T-cell (primary cell): ENCODE measurements at places on chromosomes 13 and 19. TPM values are rescaled to one million over a fixed set of nuclear protein-coding genes. Genes with fewer than 3 reads are reported as not detected.

DNA sequence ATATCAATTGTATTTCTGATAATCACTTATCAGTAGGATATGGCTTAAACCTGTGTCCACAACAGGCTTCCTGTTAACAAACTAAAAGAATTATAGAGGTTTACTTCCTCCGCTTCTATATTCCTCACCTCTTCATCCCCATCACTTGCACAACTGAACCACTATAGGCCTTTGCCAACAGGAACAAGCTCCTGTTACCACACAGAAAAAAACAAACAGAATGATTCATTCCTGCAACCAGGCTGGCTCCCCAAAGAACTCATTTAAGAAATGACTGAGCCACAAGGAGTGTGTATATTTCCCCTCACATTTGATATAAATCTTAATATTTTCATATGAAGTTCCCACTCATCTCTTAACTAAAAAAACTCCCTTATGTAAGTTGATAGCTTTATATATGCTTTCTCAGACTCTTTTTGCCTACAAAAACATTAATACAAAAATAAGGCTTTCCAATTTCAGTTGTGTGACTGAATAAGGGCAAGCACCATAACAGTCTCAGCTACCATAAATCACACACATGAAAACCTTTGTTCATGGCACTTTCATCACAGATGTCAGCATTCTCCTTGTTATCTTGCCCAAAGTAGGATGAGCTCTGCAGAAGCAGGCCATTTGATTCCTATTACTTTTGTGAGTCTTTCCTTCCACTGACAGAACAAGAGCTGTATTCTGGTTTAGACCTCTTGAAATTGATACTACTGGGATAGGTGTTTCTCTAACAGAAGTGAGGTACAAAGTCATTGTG lies 366.8 kb downstream of the SLITRK1 start:
- no peak overlapping the region for H3K4me3 ChIP-seq
- no peaks in the 10 kb centered on the region for H3K4me1 ChIP-seq
- no peaks in the 10 kb centered on the region for H3K27me3 ChIP-seq

GRCh38 chr19:29520390-29520789 lies 5.4 kb upstream of the VSTM2B start:
- DNase-seq: no peak
- no peak overlapping the region for H3K27ac ChIP-seq
- H3K36me3 ChIP-seq: no peaks in the 10 kb centered on the region
- H3K4me1 ChIP-seq: peaks cover 5% of the 10 kb centered on the region
- no peak overlapping the region for H3K4me3 ChIP-seq
- peaks cover 74% of the 10 kb centered on the region for H3K27me3 ChIP-seq

GRCh38 chr13:26996965-26997752 lies 174.5 kb downstream of the USP12 start:
- no peak overlapping the region for H3K4me3 ChIP-seq
- no peak overlapping the region for H3K27ac ChIP-seq
- no peak for DNase-seq
- no peaks in the 10 kb centered on the region for H3K4me1 ChIP-seq
- H3K36me3 ChIP-seq: no peaks in the 10 kb centered on the region
- peaks cover 17% of the 10 kb centered on the region for H3K27me3 ChIP-seq

DNA sequence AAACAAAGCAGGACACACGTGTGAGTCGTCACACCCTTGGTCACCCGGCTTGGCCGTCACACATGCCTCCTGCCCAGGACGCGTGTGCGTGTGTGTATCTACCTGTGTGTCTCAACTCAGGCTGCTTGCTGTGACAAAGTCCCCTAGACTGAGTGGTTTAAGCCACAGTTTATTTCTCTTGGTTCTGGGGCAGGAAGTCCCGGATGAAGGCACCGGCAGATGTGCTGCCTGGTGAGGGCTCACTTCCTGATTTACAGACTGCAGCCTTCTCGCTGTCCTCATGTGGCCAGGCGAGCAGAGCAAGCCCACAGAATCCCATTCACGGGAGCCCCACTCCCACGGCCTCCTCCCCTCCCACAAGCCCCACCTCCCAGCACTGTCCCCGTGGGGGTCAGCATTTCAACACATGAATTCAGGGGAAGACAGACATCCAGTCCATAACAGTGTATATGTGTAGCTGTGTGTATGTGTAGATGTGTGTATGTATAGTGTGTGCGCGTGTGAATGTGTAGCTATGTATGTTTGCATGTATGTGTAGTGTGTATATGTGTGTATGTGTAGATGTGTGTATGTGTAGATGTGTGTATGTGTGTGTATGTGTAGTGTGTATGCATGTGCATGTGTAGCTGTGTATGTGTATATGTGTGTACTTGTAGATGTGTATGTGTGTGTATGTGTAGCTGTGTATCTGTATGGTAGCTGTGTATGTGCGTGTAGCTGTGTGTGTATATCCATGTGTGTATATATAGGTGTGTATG lies 51.5 kb downstream of the MCF2L start:
- no peak overlapping the region for H3K4me3 ChIP-seq
- H3K36me3 ChIP-seq: no peaks in the 10 kb centered on the region
- DNase-seq: no peak

Gene BRSK1
- 5.8 TPM for total RNA-seq

DNA sequence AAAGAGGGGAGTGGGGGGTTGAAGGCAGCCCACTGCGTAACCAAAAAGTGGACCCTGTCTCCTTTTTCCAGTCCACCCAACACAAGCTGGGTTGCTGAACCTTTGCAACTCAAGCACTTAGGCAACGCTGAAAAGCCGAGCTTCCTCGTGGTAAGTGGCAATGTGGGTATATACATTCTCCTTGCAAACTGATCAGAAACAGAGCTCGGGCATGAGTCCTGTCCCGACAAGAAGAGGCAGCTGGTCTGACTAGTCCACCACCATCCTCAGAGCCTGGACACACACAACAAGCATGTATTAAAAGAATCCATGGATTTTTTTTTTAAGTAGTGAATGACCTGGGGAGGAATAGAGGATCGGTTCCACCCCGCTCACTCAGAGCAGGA lies 240.6 kb upstream of the ZNF507 start:
- H3K4me1 ChIP-seq: no peaks in the 10 kb centered on the region
- H3K4me3 ChIP-seq: no peak overlapping the region
- H3K27ac ChIP-seq: no peak overlapping the region
- no peak for DNase-seq

GRCh38 chr19:57334191-57334590 lies 13.9 kb downstream of the ZNF543 start:
- no peaks in the 10 kb centered on the region for H3K27me3 ChIP-seq
- no peak for DNase-seq
- H3K27ac ChIP-seq: no peak overlapping the region

Gene DIRAS1
- total RNA-seq: 0.53 TPM

DNA sequence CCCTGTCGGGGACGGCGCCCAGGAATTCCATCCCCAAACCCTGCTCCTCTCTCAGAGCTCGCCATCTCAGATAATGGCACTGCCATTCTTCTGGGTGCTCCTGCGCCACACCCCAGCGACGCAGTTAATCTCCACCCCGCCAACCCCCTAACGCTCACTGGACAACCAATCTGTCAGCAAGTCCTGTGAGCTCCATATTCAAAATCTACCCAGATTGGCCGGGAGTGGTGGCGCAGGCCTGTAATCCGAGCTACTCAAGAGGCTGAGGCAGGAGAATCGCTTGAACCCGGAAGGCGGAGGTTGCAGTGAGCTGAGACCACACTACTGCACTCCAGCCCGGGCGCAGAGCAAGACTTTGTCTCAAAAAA lies 18.6 kb downstream of the FCGBP start:
- no peak overlapping the region for H3K27ac ChIP-seq
- H3K4me1 ChIP-seq: no peaks in the 10 kb centered on the region
- H3K36me3 ChIP-seq: peaks cover 15% of the 10 kb centered on the region
- H3K27me3 ChIP-seq: no peaks in the 10 kb centered on the region
- no peak for DNase-seq
- H3K4me3 ChIP-seq: no peak overlapping the region

Gene ERICH4
- not detected for total RNA-seq

GRCh38 chr13:94192431-94192975 lies 287.0 kb downstream of the DCT start:
- H3K36me3 ChIP-seq: no peaks in the 10 kb centered on the region
- peaks cover 7% of the 10 kb centered on the region for H3K27me3 ChIP-seq
- no peaks in the 10 kb centered on the region for H3K4me1 ChIP-seq
- no peak for DNase-seq

- H3K4me1 ChIP-seq: peaks cover 35% of the 10 kb centered on the region
- no peak overlapping the region for H3K27ac ChIP-seq
- no peak for DNase-seq
- H3K36me3 ChIP-seq: no peaks in the 10 kb centered on the region
- H3K27me3 ChIP-seq: no peaks in the 10 kb centered on the region
- no peak overlapping the region for H3K4me3 ChIP-seq
Observed at GRCh38 chr13:41313659-41314197, 2.7 kb downstream of the NAA16 start.

DNA sequence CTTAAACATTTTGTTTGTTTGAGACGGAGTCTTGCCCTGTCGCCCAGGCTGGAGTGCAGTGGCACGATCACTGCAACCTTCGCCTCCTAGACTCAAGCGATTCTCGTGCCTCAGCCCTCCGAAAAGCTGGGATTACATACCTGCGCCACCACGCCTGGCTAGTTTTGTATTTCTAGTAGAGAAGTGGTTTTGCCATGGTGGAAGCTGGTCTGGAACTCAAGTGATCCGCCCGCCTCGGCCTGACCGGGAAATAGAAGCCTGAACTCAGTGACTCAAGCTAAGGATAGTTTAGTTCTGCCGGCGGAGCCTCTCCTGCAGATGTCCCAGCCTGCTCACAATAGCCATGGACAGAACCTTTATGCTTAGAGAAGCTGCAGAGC lies 53.0 kb upstream of the ZNF254 start:
- peaks cover 33% of the 10 kb centered on the region for H3K4me1 ChIP-seq
- peak overlapping the region; percentile 100 for H3K4me3 ChIP-seq
- no peak for DNase-seq

DNA sequence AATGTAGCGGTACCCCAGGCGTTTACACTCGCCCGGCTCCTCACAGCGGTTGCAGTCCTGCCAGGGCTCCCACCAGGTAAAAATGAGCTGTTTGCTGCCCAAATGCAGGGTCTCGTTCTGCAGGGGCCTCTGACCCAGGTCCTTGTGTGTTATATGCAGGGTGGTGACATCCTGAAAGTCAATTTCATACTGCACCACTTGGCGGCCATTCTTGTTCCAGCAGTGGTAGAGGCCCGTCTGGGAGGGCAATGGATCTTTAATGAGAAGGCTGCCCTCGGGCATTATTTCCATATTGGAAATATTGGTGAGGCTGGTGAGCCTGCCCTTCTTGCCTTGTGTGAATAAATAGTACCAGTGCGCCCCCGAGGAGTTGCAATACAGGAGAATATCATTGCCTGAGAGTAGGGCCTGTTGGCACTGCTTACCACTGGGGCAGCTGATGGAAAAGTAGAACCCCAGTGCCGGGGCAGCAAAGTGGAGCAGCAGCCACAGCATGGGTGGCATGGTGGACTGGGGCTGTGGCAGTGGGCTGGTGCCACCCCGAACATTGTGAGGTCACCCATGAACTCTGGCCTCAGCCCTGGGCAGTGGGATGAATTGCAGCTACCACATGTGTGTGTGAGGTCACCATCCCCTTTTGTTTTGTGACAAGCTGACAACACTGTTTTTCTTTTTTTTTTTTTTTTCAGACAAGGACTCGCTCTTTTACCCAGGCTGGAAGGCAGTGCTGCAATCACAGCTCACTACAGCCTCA lies at the start of gene FAM187B:
TSS of gene FAM187B (minus strand) at position 563 of the 754 bp plus-strand sequence. CDS start at position 504, 59 bp downstream.
- no peak within 1 kb of the TSS for H3K4me3 ChIP-seq
- no peak for DNase-seq
- H3K4me1 ChIP-seq: no peaks in the 10 kb centered on the region
- H3K36me3 ChIP-seq: no peaks in the 10 kb centered on the region

Gene FCER2
- 0.92 TPM for total RNA-seq

Gene NLRP12
- total RNA-seq: not detected

GRCh38 chr19:33620611-33621010 lies 1.1 kb upstream of the CHST8 start:
- H3K4me3 ChIP-seq: no peak overlapping the region
- H3K4me1 ChIP-seq: no peaks in the 10 kb centered on the region
- H3K27ac ChIP-seq: no peak overlapping the region
- DNase-seq: no peak

Gene DKKL1
- not detected for total RNA-seq

DNA sequence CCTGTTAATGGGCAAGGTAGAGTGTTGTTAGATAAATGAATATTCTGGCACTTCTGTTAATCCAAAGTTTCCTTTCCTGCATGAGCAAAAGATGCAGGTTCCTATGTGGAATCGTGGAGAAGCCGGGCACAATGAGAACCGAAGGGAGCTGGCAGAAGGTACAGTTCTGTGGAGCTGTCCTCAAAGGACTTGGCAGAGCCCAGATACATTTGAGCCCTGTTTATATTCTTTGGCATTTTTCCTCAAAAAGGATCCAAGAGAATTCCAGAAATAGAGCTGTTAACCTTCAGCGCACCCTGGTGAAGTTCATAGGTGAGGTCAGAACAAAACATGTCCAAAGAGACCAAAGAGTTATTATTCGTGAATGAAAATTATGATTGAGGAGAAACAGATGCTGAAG lies 4.0 kb upstream of the DLEU7 start:
- no peaks in the 10 kb centered on the region for H3K36me3 ChIP-seq
- H3K27ac ChIP-seq: no peak overlapping the region
- no peak overlapping the region for H3K4me3 ChIP-seq
- no peaks in the 10 kb centered on the region for H3K27me3 ChIP-seq
- DNase-seq: no peak
- H3K4me1 ChIP-seq: peaks cover 6% of the 10 kb centered on the region

DNA sequence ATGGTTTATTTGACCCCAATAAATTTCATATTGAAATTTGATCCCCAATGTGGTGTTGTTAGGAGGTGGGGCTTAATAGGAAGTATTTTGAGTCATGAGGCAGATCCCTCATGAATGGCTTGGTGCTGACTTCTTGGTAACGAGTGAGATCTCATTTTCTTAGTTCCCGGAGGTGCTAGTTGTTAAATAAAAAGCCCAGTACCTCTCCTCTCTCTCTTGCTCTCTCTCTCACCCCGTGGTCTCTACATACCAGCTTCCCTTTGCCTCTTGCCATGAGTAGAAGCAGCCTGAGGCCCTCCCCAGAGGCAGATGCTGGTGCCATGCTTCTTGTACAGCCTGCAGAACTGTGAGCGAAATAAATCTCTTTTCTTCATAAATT lies 39.4 kb upstream of the KATNAL1 start:
- no peaks in the 10 kb centered on the region for H3K36me3 ChIP-seq
- H3K27me3 ChIP-seq: no peaks in the 10 kb centered on the region
- peaks cover 18% of the 10 kb centered on the region for H3K4me1 ChIP-seq
- H3K4me3 ChIP-seq: no peak overlapping the region
- peak overlapping the region; percentile 19 for H3K27ac ChIP-seq

Gene SULT2A1
- total RNA-seq: not detected

DNA sequence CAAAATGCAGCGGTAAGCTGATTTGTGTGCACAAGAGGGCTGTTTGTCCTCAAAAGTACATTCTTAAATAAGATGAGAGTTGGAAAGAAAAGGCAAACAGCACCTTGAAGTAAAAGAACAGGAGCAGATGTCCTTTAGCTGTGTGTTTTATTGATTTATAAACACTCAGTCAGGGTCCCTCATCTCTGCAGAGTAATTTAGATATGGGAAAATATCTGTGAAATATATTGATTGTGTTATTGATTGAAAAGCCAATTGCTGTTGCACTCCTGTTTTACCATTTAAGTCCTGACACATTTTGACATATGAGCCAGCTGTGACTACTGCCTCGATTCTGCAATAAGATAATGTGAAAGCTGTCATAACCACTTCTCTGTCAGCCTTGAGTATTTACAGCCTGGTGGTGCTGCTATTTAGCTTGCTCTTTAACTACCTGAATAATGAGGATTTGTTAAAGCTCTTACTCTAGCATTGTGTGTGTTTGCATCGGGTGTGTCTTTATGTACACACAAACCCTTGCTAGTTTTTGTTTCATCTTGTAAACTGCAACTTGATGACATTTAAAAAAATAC lies 550.1 kb downstream of the DACH1 start:
- no peaks in the 10 kb centered on the region for H3K27me3 ChIP-seq
- H3K27ac ChIP-seq: no peak overlapping the region
- no peaks in the 10 kb centered on the region for H3K36me3 ChIP-seq
- H3K4me1 ChIP-seq: no peaks in the 10 kb centered on the region
